Left lung (tissue), 14 donors: ENCODE measurements at places on chromosomes 6 and 20. TPM values are rescaled to one million over a fixed set of nuclear protein-coding genes. Genes with fewer than 3 reads are reported as not detected.

DNA sequence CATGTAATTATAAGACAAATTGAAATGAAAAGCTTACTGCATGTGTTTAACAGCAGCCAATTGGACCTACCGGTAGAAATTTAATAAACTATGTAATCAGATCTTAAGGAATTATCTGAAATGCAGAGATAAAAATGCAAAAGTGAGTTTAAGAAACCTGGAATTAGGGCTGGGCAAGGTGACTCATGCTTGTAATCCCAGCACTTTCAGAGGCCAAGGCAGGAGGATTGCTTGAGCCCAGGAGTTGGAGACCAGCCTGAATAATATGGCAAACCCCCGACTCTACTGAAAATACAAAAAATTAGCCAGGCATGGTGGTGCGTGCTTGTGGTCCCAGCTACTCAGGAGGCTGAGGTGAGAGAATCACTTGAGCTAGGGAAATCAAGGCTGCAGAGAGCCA lies 74.1 kb downstream of the HFE start:
- DNase-seq = no peak

DNA sequence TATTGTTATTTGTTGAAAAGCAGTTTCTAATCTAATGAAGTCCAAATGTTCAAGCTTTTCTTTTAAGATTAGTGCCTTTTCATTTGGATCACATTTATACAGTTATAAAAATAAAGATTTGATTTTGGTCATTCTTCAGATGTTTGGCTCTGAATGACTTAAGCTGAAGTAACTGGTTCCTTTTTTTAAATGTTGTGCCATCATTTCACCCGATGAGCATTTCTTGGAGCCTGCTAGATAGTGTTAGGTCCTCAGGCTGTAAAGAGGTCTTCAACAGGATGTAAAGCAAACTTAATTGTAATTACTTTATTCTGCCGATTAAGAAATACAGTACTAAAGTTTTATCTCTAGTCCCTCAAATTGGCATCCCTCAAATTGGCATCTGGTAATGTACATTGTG lies 41.2 kb upstream of the ASIP start:
- DNase-seq = no peak

DNA sequence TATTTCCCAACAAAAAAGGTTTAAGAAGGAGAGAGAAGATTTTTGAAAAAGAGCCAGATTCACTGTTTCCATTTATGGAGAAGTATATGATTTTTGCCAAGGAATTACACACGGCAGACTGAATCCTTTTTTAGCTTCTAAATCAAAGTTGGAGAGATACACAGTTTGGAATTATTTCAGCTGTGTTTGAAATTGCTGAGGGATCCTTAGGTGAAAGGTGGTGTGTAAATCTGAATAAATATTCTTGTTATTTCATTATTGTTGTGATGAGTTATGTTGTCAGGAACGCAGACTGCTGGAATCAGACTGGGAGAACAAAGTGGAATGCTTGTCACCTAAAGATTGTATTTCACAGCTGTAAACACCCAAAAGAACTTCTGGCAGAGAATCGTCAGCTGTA lies 168.5 kb upstream of the AKIRIN2 start:
- no peak for DNase-seq

PBOV1 gene
- total RNA-seq = not detected

DNA sequence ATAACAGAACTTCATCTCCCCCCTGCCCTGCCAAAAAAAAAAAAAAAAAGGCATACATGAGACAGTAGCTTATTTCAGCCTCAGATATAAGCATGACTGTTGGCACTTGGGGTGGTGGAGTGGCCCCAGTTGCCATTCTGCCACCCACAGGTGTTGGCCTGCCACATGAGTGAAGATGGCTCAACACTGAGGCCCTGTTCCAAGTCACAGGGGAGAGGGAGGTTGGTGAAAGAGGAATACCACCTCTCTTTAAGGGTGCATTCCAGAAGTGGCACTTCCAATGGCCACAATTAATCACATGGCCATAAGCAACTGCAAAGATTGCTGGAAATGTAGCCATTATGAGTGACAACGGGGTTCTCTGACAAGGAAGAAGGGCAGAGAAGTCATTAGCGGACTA lies 61.9 kb upstream of the JARID2 start:
- no peak for DNase-seq

EDEM2 gene
- 48.7 TPM for total RNA-seq

- no peak for DNase-seq
Observed at GRCh38 chr6:27592481-27593199, 119.7 kb upstream of the ZNF184 start.

GRCh38 chr6:20808924-20809323 lies 274.7 kb downstream of the CDKAL1 start:
- DNase-seq = no peak
